ENCODE measurements at places on chromosomes 6 and 20.
A peak's percentile ranks its signal among the peaks of the same experiment; 100 is the strongest.

- DNase-seq: no peak
Observed at GRCh38 chr6:21023210-21023609, 489.0 kb downstream of the CDKAL1 start.

GRCh38 chr6:114997813-114998292 is 655.0 kb upstream of the HS3ST5 start:
- no peak for DNase-seq

- no peak for DNase-seq
Observed at GRCh38 chr6:151359486-151359885, 31.9 kb downstream of the ZBTB2 start.

DNA sequence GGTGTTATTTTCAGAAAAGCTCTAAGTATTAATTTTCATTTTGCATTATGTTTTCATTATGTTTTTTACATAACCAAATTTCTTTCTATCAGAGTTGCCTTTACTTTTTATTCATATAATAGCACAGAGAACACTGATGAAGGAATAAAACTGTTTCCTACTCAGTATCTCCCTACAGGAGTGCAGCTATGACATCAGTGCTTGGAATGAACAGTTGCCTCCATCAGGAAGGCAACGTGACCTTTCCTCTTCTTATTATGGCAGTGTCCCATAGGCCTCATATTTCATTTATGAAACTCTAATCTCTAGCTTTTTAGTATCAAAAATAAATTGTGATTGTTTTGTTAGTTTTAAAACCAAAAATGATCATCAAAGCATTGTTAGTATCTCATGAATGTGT is 712.8 kb downstream of the CD109 start:
- no peak for DNase-seq

GRCh38 chr6:148967011-148967520 is 220.2 kb downstream of the UST start:
- no peak for DNase-seq

DNA sequence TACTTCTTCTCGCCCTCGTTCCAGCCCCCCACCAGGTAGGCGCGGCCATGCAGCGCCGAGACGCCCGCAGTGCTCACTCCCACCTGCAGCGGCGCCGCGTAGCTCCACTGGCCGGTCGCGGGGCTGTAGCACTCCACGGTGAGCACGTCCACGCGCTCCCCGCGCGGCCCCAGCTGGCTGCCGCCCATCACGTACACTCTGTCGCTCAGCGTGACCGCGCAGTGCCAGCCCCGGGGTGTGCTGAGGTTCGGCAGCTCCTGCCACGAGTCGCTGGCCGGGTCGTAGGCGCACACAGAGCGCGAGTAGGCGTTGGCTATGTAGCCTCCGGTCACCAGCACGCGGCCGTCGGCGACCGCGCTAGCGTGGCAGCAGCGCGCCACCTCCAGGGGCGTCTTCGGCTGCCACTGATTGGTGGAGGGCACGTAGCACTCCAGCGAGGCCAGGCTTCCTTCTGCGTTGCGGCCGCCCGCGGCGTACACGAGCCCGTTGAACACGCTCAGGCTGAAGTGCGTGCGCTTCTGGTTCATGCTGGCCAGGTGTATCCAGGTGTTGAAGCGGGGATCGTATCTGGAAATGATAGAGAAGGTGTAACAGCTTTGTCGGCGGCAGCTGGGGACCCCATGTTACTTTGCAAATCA is 13.7 kb downstream of the KLHL31 start:
- DNase-seq: peak; percentile 91

GRCh38 chr6:63897459-63897858 is 261.9 kb downstream of the PHF3 start:
- DNase-seq: no peak

GRCh38 chr20:33693741-33694638 is 7.8 kb upstream of the E2F1 start:
- no peak for DNase-seq

- no peak for DNase-seq
Observed at GRCh38 chr6:159203304-159204005, 34.3 kb downstream of the FNDC1 start.

DNA sequence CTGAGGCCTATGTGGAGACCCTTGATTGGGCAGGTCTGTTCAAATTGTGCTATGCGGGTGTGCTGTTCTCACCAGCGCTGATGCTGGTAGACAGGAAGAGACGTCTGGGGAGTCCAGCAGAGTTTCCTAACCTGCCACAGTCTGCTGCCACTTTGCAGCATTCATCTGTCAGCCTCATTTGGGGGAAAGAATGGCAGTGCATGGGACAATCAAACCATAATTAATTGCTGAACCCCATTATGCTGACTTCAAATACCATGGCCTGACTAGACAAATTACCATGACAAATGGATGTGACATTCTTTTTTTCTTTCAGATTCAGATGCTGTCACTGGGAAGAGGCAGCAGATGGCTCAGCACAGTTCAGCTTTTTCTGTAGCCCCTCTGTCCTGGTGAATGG is 171.4 kb upstream of the SYNDIG1 start:
- no peak for DNase-seq

GRCh38 chr6:3336066-3336786 is 77.5 kb downstream of the PSMG4 start:
- no peak for DNase-seq

DNA sequence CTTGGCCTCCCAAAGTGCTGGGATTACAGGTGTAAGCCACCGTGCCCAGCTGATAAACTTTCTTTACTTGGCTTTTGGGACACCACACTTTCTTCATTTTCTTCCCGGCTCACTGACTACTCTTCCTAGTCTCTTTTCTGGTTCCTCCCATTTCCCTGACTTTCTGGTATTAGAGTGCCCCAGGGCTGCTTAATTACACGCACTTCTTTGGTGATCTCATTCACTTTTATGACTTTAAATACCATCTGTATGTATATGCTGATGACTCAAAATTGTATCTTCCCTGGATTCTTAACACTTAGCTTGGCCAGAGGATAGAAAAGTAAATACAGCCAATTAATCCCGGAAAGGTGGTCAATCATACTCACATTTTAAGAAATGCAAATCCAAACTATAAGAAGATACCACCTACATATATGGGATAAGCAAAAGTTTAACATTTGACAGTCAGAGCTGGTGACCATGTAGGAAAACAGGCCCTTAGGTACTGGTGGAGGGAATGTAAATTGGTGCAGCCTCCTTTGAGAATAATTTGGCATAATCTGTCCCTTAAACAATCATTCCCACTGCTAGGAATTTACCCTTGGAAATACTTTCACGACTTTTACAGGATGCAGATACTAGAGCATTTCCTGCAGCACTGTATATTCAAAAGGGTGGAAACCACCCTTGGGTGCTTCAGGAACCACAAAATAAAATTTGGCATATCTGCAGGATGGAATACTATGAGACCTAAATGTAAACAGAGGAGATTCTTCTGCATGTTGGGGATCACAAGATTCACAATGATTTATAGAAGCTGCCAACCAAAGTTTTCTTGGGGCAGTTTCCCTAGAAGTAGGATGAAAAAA is 9.4 kb upstream of the NANP start:
- no peak for DNase-seq

GRCh38 chr20:32004963-32005362 is 5.3 kb upstream of the CCM2L start:
- no peak for DNase-seq

DNA sequence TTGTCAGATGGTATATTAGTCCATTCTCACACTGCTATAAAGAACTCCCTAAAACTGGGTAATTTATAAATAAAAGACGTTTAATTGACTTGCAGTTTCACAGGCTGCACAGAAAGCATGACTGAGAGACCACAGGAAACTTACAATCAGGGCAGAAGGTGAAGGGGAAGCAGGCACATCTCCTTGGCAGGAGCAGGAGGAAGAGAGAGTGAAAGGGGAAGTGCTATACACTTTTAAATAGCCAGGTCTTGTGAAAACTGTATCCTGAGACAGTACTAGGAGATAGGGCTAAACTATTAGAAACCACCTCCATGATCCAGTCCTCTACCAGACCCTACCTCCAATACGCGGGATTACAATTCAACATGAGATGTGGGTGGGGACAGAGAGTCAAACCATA is 193.9 kb upstream of the KCNG1 start:
- no peak for DNase-seq

DNA sequence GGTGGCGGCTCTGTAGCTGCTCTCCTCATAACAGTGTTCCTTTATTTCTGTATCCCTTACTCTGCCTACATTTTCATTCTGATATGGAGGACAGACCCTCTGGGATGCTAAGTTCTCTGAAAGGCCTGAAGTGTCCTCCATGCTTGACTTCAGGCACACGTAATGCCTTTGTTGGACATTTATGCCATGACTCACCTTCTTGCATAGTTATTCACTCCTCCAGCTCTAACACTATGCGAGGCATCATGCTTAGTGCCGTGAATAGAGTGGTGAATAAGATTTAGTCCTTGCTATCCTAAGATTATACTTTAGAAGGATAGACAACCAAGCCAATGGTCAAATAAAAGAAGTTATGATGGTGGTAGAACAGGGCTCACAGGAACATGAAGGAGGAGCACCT is 760.9 kb upstream of the FLRT3 start:
- DNase-seq: no peak

DNA sequence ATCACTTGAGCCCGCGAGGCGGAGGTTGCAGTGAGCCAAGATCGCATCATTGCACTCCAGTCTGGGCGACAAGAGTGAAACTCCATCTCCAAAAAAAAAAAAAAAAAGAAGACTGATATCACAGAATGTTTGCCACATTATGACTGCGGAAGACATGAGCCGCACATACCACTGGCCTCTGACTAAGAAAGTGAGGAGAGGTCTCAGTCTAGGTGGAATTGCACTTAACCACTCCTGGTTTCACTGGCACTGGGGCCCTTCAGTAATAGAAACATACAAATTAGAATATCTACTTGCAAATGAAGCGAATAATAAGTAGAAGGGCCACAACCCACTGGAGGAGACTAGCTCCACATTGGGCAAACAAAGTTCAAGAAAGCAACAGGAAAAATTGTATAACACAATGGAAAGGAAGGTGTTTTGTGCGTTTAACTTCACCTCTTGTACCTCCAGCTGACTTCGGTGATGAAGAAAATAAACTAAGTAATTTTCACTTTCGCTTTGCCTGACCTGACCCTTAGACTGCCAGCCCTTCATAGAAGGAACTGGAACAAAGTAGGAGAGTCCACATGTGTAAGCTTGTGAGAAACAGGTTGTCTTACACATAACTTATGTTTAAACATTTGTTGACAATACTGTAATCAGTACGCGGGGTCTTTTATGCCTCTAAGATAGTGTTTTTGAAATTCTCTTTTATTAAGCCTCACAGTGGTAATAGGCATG is 147.5 kb upstream of the TSHZ2 start:
- DNase-seq: no peak

DNA sequence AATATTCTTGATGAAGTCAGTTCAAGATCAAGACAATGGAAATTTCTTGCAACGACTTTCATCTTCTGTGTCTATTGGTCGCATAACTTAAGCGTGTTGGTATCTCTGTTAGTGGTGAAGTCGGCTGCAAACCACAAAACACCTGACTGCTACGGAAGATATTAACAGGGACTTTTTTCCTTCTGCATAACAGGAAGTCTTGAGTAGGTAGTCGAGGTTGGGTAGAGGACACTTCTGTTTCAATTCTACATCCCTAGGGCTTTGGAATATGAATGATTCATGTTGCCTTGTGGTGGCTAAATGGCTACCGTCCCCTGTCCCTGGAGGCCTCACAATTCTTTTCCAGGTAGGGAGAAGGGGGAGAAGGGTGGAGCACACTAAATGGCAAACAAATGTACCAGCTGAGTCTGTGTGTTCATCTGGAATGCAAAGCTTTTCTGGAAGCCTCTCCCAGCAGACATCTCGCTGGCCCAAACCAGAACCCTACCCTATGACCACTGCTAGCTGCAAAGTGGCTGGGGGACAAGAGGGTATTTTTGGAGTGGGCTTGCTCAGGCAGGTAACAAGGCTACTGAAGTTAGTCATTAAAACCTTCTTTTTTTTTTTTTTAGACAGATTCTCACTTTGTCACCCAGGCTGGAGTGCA is 34.6 kb upstream of the NKX2-2 start:
- DNase-seq: no peak

GRCh38 chr6:99129835-99130234 is 182.1 kb upstream of the FBXL4 start:
- DNase-seq: no peak

DNA sequence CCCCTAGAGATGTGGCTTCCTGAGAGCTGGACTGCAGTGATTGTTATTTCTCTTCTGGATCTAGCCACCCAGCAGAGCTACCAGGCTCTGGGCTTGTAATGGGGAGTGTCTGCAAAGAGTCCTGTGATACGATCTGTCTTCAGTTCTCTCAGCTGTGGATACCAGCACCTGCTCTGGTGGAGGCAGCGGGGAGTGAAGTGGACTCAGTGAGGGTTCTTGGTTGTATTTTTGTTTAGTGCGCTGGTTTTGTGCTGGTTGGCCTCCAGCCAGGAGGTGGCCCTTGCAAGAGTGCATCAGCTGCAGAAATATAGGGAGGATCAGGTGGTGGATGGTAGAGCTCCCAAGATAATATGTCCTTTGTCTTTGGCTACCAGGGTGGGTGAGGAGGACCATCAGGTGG is 33.7 kb downstream of the PAX1 start:
- DNase-seq: no peak

- no peak for DNase-seq
Observed at GRCh38 chr6:92714346-92714745, 705.0 kb downstream of the EPHA7 start.
